NCI-H345 (cell line): ENCODE measurements at places on chromosomes 3 and 15.
A peak's percentile ranks its signal among the peaks of the same experiment; 100 is the strongest.

- no peak for DNase-seq
These were observed 89.6 kb upstream of the CBLB start for GRCh38 chr3:105958237-105959000.

GRCh38 chr3:177333533-177334520 lies 136.5 kb upstream of the TBL1XR1 start:
- no peak for DNase-seq

- DNase-seq, result no peak
These were observed 12.1 kb upstream of the TEX9 start for GRCh38 chr15:56353119-56353518.

DNA sequence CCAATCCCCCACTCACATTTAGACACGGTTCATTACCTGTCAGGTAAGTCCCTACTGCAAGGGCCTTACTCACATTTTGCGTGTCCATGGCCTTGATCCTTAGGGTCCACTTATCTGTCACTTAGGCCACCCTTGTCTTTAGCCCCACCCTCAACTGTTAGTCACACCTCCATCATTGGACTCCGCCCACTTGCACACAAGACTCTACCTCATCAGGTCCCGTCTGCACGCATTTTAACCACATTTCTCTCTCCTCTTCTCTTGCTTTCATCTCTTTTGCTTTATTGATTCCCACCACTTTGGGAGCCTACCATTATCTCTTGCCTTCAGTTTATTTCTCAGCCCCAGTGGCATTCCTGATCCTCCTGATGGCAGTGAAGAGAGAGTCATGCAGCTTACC lies at the start of gene IQCF6:
TSS of gene IQCF6 (minus strand) at position 101 of the 400 bp plus-strand sequence. CDS start at position 88, 13 bp downstream.
- no peak for DNase-seq

GRCh38 chr3:78911394-78911793 lies 856.4 kb downstream of the ROBO1 start:
- no peak for DNase-seq

DNA sequence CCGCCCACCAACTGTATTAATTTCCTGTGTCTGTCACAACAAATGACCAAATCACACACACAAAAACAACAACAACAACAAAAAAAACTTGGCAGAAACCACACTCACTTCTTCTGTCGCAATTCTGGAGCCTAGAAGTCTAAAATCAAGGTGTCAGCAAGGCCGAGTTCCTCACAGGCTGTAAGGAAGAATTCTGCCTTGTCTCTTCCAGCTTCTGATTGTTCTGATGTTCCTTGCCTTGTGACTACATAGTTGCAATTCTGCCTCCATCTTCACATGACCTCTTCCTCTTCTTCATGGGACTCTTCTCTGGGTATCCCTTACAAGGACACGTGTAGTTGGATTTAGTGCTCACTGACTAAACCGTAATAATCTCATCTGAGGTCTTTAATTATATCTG lies 61.4 kb downstream of the IL12A start:
- no peak for DNase-seq

DNA sequence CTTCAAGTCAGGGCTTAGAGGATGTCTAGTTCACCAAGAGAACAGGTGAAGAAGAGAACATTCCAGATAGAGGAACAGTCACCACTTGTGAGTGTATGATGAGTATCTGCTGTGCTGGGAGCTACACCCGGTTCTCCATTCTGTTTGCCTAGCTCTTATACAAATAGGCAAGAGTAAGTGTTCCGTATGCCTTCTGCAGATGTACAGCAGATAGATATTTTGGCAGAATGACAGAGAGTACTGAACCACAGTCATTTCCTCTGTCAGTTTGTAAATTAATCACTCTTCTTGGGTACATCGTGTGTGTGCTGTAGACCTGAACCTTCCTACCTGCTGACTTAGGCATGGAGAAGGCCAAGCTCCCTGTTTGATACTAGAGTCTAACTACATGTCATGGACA lies 108.3 kb upstream of the CTDSPL start:
- peak; percentile 83 for DNase-seq

DNA sequence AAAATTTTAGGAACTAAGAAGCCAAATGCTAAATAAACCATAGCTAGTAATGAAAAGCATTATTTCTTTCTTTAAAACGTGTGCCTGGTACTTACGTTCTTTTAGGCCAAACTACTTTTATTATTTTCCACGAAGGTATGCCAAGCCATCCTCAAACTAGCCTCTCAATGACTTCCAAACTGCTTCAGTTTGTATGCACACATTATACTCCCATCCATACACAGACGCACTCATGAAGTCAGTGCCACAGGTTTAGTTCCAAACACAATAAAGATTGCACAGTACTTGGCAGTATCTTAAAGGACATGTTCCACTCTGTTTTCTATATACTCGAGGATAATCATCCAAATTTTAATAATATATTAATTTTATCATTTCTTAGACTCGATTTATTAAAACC lies 609.2 kb upstream of the ZNF385D start:
- no peak for DNase-seq

- no peak for DNase-seq
These were observed 2.2 kb upstream of the FBXW12 start for GRCh38 chr3:48369693-48370332.

DNA sequence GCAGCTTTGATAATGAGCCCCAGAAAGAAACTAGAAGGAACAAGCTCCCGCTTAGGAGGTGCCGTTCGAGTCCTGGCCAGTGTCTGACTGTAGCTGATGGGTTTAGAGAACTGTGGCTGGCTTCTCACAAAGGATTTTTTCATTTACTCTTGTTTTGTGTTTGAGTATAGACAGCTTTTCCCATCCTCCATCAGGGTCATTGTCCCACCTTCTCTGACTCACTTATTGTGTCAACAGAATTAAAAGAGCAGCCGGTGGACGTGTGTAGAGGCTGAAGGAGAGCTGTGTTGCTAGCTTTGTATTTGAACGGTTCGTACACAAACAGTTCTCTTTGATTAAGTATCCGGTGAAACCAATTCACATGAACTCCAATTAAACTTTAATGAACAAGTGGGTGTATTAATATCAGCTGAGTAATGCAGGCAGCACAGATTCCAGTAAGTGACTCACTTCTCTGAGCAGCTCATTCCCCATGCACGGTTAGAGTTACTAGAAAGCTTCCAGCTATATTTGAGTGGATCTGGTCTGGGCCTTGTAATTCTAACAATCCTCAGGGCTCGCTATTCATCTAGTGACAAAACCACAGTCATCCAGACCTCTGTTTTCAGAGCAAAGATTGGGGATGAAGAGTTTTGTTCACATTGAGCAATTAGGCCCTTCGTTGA lies 141.0 kb downstream of the LPP start:
- peak; percentile 85 for DNase-seq

GRCh38 chr3:108093616-108094015 lies 2.8 kb upstream of the CD47 start:
- DNase-seq, result no peak

DNA sequence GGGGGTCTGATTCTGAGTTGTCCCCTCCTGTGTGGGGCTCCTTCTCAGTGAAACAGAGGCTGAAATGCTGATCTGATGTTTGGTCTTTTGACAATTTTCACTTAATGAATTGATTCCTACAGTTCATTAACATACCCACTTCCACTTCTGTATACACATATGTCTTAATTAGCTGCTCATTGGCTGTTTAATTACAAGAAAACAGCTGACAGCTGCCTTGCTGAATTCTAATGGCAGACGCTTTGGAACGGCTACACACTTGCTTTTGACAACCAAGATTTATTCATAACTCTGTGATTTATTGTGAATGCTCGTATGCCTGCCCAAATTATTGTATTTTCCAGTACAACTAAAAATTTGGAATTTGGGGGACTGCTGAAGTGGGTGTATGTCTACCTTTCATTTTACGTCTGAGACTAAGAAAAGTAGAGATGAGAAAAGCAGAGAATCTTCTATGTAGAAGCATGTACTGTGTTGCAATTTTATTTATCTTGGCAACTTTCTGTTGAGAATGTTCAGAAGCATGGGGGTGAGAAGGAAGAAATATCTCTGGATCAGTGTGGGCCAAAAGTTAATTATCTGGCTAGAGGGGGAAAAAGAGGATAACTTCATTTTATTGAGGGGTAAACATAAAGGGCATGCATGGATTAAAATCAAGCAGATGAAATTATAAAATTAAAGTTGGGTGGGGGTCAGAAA lies 46.5 kb upstream of the ICE2 start:
- no peak for DNase-seq

GRCh38 chr15:42282344-42282743 lies 9.1 kb upstream of the TMEM87A start:
- DNase-seq, result no peak

- DNase-seq, result no peak
These were observed 22.3 kb downstream of the CFAP161 start for GRCh38 chr15:81156324-81156723.

DNA sequence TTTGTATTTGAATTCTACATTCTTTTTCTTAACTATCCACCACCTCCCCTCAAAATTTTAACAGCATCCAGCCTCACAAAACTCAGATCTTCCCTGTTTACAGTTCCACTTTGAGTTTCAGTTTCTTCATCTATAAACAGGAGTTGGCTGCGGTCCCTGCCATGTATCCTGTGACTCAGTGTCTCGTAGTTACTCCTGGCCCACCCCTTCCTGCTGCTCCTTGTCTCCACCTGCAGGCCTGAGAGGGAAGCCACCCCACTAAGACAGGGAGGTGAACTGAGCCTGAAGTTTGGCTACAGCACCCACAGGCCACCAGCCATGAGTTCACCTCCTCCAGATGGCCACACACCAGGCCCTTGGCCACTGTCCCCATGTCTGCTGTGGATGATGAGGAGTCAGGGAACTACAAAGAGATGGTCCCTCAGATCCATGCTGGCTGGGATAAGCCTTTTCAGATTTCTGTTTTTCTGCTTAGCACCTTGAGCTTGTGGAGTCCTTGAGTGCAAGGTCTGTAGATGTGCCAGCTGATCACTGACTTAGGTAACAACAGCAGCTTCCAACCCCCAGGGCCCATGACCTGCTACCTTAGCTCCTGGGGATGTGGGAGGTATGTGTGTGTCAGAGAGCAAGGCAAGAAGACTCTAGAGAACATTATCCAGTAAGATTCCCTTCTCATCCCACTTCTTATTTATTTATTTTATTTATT lies 37.5 kb downstream of the CD86 start:
- no peak for DNase-seq

GRCh38 chr3:136068708-136069107 lies 103.2 kb downstream of the PPP2R3A start:
- no peak for DNase-seq

- DNase-seq, result peak; percentile 54
These were observed 45.0 kb downstream of the TNK2 start for GRCh38 chr3:195863121-195864061.

GRCh38 chr3:64732576-64732975 lies 44.8 kb upstream of the ADAMTS9 start:
- DNase-seq, result no peak
